BE2C (cell line): ENCODE measurements at places on chromosomes 5 and 9.

DNA sequence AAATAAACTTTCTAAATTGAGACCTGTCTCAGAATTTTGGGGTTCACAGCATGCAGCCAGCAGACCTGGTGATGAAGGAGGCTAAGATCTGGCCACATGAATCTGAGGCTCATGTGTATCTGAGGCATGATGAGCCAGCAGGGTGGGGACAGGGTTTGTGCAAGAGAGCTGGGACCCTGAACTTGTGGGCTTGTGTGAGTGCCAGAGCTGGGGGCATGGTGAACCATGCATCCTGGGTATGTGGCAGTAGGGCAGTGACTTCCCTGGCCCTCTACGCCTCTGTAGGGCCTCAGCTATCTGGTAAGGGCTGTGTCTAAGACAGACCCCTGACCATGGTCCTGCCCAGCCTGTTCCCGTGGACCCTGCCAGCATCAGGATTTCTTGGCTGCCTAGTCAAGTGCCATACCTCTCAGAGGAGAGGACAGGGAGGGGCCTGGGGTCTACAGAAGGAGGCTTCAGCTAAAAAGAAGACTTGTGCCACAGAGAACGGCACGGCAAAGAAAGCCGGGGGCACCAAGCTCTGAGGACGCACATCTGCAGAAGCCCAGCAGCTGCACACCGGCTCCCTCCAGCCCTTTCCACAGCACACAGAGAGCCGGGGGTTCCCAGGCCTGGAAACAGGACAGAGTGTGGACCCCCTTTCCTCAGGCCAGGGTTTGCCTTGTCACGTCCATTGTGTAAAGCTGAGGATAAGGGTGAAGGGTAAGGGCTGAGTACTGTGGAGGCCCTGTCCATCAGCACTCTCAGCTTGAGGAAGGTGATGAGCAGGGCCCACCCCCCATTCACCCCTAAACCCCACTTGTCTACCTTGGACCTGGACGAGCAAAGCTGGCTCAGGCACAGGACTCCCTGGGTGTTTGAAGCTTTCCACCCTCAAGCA is 130.1 kb downstream of the MRPL36 start:
- DNase-seq = no peak

GRCh38 chr5:135028791-135029476 is 5.1 kb downstream of the PITX1 start:
- no peak for DNase-seq

- no peak for DNase-seq
Observed at GRCh38 chr5:76582230-76583162, 40.7 kb downstream of the F2RL2 start.

GRCh38 chr5:173625673-173626504 is 9.4 kb upstream of the BOD1 start:
- no peak for DNase-seq

DNA sequence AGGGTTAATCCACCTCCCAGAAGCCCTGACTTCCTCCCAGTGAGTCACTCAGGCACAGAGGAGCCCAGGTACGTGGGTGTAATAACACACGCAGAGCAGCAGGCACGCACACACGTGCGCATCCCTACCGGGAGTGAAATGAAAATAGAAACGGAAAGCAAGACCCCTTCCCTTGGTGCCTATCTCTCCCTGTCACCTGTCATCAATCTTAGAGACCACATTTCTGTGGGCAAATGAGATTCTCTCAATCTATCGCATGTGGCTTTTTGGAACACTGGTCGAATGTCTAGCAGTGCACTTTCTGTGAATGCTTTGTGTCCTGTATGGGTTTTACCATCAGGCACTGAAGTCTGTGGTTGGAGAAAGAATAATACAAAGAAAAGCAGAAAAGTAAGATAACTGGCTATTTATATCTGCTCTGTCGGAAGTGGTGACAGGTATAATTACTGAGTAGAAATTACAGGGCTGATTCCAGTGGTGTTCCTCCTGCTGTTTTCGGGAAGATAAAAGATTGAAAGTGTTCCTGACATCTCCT is 137.7 kb upstream of the GRIA1 start:
- DNase-seq = no peak

DNA sequence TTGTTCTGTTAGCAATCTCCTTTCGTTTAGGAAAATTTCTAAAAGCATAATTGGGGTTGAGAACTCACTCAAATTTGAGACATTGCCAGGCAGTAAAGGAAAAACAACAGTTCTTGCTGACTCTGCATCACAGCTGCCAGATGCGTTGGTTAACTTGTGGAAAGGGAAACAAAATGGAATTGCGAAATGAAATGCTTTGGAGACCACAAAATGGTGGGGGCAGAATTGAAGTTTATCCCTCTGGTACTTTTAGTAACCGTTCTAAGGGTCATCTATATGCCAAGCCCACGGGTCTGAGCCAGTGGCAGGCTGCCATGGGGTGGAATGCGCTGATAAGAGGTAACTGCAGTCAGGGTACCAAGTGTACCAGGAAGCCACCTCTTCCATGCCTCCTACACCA is 28.6 kb upstream of the SELENOP start:
- DNase-seq = no peak

- no peak for DNase-seq
Observed at GRCh38 chr9:127679506-127679905, 27.3 kb upstream of the CFAP157 start.

DNA sequence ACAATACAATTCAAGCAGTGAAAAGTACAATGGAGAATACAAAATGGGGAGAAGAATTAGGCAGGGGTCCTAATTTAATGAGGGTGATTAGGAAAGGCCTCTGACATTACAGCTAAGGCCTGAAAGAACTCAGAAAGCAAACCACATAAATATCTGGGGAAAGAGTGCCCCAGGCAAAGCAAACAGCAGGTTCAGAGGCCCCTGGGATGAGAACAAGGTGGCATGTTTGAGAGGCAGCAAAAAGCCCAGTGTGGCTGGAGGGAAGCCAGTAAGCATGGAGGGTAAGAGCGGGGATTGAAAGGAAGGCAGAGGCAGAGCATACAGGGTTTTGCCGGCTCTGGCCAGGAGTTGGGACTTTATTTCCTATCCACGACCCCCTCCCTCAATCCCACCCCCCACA is 33.4 kb upstream of the VDAC1 start:
- DNase-seq = no peak

- DNase-seq = no peak
Observed at GRCh38 chr5:135100011-135100410, 66.0 kb upstream of the PITX1 start.

GRCh38 chr9:116928884-116929283 is 241.8 kb downstream of the TRIM32 start:
- DNase-seq = no peak

- DNase-seq = no peak
Observed at GRCh38 chr9:32782476-32783167, 718 bp upstream of the TMEM215 start.

DNA sequence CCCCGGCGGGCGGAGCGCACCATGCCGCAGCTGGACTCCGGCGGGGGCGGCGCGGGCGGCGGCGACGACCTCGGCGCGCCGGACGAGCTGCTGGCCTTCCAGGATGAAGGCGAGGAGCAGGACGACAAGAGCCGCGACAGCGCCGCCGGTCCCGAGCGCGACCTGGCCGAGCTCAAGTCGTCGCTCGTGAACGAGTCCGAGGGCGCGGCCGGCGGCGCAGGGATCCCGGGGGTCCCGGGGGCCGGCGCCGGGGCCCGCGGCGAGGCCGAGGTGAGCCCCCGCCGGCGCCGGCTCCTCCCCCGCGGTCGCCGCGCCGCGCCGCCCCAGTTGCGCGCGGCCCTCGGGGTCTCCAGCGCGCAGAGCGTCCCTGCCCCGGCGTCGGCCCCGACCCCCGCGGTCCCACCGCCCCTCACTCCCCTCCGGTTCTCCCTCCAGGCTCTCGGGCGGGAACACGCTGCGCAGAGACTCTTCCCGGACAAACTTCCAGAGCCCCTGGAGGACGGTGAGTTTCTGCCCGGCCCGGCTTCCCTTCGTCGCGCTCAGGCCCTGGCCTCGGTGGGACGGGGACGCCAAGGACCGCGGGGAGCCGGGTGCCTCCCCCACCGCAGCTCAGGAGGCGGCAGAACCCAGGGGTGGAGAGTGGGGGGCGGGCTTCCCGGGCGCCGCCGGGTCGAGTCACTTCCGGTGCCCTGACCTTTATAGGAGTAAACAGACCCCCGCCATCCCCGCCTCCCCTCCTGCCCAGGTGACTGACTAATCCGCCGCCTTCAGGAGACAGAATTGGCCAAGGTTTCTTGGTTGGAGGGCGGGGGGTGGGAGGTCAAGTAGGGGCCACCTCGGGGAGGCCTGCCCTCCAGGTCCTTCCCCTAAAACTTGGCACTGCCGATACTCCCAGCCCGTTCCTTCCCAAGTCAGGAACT is 665 bp downstream of the TCF7 start:
- peak; percentile 43 for DNase-seq
